ENCODE measurements at places on chromosomes 4 and X.
A peak's percentile ranks its signal among the peaks of the same experiment; 100 is the strongest.

GRCh38 chr4:13653766-13654161 is 26.2 kb upstream of the BOD1L1 start:
- no peak for DNase-seq

- DNase-seq = peak; percentile 90
These were observed 13.0 kb upstream of the HELT start for GRCh38 chr4:185005219-185005819.

GRCh38 chr4:168879188-168879587 is 130.9 kb downstream of the CBR4 start:
- DNase-seq = no peak

- no peak for DNase-seq
These were observed 14.3 kb downstream of the SLC10A6 start for GRCh38 chr4:86834901-86835300.

- no peak for DNase-seq
These were observed 39.9 kb downstream of the EGF start for GRCh38 chr4:109952612-109953011.

DNA sequence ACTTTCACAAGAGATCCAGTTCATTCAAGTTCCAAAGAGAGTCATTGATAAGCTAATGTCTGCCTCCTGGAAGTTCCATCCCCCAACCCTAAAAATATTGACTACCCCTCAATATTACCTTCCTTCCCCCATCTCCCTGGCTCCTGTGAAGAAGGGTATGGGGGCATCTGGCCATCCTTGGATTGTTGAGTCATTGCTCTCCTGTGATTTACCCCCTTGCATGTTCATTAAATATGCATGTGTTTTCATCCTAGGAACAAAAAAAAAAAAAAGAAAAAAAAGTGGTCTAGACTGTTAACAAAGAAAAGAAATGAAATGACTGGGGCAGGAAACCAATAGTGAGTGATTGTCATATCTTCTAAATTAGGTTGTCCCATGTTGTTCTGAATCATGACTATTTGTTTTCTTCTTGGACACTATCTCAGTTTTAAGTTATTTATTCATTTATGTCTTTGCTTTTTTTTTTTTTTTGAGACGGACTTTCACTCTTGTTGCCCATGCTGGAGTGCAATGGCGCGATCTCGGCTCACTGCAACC is 51.9 kb upstream of the HUWE1 start:
- DNase-seq = no peak

DNA sequence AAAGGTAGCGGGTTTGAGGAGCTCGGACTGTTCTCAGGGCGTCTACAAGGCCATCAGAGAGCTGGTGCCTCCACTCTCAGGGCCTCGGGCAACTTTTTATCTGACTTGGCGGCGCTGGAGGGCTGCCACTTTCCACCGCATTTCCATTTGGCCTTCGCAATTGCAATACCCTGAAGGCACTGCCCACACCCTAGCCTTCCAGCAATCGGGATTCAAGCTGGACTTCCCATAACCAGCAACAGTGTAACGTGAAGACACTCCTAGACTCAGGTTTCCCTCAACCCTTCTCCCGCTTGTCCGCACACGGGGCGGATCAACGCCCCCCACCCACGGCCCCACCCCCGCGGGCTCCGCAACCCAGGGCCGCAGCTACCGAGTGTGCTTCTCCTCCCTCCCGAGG is 50.2 kb upstream of the BCOR start:
- DNase-seq = no peak

GRCh38 chr4:140004549-140004895 is 149.5 kb downstream of the MAML3 start:
- peak; percentile 74 for DNase-seq

DNA sequence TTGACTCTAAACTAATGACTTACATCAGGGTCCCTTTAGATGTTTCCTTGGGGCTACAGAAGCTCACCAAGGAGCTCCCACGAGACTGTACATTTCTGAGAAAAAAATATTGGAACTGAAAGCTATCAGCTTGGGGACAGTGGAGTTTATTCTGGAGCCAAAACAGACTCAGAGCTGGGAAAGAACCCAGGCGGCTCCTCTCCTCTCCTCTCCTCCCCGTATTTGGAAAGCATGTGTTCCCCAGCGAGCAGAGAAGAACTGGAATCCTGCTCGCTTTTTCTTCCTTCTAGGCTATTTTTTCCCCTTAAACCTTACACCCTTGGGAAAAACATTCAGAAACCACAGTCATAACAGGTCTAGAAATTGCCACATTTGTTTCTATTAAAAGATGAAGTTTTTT is 4.3 kb upstream of the MAP7D3 start:
- DNase-seq = peak; percentile 57

DNA sequence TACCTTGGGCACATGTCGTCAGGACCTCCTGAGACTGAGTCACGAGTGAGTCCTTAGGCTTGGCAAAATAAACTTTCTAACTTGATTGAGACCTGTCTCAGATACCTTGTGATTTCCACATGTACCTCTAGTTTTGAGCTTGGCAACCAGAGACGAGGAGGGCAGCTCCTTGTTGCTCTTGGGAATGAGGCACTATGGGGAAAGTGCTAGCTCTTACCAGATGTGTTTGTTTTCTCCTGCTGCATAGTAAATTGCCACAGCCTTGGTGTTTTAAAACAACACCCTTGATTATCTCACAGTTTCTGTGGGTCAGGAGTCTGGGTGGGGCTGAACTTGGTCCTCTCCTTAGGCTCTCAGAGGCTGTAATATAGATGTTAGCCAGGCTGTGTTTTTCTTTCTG is 59.1 kb upstream of the MAML3 start:
- no peak for DNase-seq

GRCh38 chr4:71277353-71277752 is 61.5 kb upstream of the SLC4A4 start:
- DNase-seq = no peak

GRCh38 chr4:105620640-105621323 is 68.4 kb downstream of the ARHGEF38 start:
- no peak for DNase-seq

- no peak for DNase-seq
These were observed 98.8 kb upstream of the NDP start for GRCh38 chrX:44071847-44072551.

- DNase-seq = no peak
These were observed 43.7 kb downstream of the OTOP1 start for GRCh38 chr4:4182835-4183568.

GRCh38 chr4:477686-478085 is 21.3 kb downstream of the ZNF721 start:
- no peak for DNase-seq

GRCh38 chr4:15400226-15400625 is 27.6 kb upstream of the C1QTNF7 start:
- no peak for DNase-seq

GRCh38 chrX:114650351-114650750 is 66.5 kb downstream of the HTR2C start:
- no peak for DNase-seq

DNA sequence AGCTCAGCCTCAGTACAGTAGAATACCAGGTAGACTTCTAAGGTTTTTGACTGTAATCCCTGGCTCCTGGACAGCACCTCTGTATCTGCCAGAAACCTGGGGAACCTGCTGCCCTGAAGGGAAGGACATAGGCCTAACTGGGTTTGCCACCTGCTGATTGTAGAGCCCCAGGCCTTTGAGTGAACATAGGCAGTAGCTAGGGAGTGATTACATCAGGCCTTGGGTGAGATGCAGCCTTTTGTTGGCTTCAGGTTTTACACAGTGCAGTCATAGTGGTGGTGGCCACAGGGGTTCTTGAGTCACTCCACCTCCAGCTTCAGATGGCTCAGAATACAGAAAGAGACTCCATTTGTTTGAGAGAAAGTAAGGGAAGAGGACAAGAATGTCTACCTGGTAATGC is 19.3 kb downstream of the IQCM start:
- no peak for DNase-seq

DNA sequence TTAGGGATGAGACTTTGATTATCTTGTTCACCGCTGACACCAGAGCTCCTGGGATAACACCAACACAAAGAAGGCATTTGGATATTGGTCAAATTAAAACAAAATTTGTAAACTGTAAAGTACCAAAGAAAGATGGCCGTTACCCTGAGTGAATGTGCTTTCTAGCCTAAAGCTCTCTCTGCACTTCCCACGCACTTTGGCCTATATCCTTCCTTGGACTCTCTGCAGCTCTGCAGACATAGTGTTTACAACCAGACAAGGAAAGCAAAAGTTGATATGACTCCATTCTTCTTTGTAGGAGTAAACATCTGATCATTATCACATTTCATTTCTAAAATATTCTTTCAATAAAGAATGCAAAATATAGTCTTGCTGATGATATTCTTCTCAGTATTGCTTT is 44.8 kb upstream of the PITX2 start:
- DNase-seq = no peak

GRCh38 chr4:8591626-8592365 is 769 bp upstream of the CPZ start:
- DNase-seq = no peak

DNA sequence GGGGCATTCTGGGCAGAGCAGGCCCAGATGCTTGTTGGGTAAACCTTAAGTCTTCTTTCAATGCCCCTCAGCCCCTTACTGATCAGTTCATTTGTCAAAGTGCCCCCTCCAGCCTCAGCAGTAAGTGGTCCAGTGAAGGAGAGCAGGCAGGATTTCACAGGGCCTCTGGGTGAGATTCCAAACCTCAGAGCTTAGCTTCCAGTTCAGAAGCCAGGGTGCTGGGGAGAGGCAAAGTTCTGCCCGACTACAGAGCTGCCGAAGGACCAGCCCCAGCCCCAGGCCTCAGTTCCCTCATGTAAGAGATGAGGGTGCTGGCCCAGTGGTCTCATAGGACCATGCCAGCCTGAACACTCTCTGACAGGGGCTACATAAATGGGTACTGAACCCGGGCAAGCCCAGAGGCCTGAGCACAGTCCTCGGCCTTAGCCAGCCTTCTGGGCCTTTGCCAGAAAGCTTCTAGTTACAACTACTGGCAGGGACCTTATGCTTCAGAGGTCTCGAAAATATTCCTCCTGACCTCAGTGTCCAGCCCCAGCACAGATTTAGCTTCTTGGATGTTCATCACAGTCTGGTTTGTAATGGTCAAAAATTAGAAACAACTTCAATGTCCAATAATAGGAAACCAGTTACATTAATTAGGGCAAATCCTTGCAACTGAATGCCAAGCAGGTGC is 851 bp upstream of the RIPPLY1 start:
- no peak for DNase-seq

GRCh38 chr4:14874990-14875389 is 127.3 kb upstream of the CPEB2 start:
- DNase-seq = no peak

DNA sequence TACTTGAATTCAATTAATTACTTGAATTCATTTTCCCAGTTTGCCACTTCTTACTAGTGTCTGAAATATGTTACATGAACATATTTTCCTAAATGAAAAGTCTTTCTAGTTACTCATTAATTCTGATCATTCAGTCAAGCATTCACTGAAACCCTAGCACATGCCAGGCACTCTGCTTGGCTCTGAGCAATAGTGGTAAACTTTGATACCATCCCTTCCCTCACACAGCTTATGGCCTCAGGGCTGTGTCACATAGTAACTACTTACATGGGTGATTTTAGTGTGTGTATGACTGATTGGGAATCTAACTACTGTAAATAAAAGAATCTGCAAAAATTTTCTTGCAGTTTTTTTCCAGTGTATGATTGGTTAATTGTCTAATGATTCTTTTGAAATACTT is 32.7 kb downstream of the METAP1 start:
- DNase-seq = no peak

GRCh38 chr4:25984266-25984665 is 70.2 kb downstream of the SMIM20 start:
- DNase-seq = no peak

GRCh38 chr4:8844976-8845690 is 26.5 kb downstream of the HMX1 start:
- no peak for DNase-seq

- DNase-seq = no peak
These were observed 57.5 kb downstream of the ADD1 start for GRCh38 chr4:2901186-2901585.

DNA sequence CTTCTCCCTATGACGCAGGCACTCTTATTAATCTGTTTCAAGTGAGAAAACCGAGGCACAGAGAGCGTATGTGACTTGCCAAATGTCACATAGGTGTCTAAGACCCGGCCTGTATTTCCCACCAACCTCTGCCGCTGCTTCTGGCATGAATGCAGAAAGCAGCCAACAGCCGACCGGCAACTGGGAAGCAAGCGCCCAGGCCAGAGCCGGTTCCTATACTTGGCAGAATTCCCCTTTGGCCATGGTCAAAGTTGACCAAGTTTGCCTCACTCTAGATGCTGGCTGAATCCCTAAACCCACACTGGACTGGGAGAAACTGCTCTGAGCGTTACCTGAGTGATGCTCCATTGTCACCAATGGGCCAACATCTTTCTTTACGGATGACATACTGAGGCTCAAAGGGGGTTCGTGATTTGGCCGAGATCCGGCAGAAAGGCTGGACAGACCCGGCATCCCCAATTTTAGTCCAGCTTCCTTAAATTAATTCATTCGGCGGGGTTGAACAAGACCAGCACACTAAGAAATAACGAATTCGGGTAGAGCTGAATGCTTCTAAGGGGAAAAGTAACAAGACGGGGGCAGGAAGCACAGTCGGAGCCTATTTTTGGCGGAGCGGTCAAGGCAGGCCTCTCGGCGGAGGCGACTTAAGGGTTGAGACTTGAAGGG is 11.2 kb downstream of the MSX1 start:
- DNase-seq = no peak

DNA sequence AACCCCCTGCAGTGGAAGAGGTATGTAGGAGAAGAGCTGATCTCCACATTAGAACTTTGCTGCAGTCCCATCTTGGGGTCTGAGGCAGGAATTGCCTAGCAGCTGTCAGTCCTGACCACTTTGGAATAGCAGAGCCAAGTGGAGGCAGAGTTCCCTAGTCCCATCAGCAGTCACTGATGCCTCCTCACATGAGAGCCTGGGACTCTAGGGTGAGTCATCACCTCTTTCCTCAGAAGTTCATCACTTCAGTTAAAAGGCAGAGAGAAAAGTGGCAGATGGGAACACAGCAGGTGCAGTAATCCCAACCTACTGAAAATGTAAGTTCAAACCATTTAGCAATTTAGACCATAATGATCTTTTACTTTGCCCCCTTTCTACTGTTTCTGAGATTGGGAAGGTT is 73.9 kb upstream of the MED14 start:
- no peak for DNase-seq

DNA sequence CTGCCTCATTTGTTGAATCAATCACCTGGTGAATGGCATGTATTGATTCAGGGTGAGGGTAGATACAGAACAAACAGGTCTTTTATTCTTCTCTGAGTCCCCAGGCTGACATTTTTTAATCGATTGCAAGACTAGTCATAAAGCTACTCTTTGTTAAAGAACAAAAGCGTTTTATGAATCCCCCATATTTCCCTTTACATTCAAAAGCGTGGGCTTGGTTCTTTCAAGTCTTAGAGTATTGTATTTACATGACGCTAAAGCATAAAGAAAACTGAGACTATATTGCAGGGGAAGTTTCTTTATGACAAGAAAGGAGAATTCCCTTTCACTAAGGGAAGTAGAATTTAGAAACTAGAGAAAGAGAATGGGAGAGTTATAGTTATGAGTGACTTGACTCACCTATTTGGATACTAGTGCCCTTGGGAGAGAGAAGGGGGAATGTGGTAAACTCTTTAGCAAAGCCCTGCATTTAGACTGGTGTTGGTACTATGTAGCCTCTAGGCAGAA is 69.3 kb upstream of the PDE5A start:
- DNase-seq = no peak

All from right cardiac atrium (tissue), 5 donors.